ENCODE measurements at places on chromosomes 6 and 20.
A peak's percentile ranks its signal among the peaks of the same experiment; 100 is the strongest.

DNA sequence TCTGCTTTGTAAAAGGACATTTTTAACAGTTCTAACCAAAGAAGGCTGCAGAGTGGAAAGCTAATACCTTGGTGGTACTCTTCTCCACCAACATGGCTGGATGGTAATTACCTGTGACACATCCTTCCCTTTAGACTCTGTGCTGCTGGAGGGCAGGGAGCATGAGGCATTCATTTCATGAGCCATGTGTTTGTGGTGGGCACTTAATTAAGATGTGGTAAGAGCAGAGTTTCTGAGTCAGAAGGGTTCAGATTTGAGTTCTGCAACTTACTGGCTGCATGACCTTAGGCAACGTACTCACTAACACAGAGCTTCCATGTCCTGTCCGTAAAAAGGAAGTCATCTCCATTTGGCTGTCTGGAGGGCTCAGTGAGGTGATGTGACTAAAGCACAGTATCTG is 9.1 kb upstream of the ZNF133 start:
- no peak for DNase-seq

DNA sequence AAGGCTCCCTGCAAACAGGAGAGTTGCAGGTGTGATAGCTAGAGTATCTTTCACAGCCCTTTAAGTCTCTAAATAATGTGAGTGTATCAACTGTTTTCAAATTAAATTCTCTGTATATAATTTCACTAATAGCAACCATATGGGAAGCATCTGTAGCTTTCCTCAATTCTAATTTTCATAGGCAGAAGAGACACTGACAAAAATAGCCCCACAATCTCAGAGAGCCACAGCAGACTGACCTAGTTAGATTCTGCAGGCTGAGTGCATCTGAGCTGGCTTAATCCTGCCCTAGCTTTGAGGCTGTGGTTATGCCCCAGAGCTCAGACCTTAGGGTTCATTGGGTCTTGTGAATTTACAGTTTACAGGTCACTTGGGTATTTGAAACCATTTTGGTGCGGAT is 63.9 kb downstream of the MAP7 start:
- DNase-seq = no peak

GRCh38 chr6:18501663-18502013 is 114.5 kb downstream of the RNF144B start:
- no peak for DNase-seq

GRCh38 chr20:38290829-38291814 is 12.8 kb upstream of the BPI start:
- peak; percentile 31 for DNase-seq

GRCh38 chr6:9399916-9400315 is 964.6 kb upstream of the SLC35B3 start:
- DNase-seq = no peak

DNA sequence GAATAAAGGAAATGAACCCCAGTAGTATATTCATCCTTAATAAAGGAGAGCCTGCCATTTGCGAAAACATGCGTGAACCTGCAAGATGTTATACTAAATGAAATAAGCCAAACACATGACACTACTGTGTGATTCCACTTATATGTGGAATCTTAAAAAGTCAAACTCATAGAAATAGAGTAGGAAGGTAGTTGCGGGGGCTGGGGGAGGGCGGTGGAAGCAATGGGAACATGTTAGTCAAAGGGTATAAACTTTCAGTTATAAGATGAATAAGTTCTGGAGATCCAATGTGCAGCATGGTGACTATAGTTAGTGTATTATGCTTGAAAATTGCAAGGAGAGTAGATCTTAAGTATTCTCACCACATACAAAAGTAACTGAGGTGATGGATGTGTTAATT is 72.9 kb downstream of the ANKRD6 start:
- no peak for DNase-seq

DNA sequence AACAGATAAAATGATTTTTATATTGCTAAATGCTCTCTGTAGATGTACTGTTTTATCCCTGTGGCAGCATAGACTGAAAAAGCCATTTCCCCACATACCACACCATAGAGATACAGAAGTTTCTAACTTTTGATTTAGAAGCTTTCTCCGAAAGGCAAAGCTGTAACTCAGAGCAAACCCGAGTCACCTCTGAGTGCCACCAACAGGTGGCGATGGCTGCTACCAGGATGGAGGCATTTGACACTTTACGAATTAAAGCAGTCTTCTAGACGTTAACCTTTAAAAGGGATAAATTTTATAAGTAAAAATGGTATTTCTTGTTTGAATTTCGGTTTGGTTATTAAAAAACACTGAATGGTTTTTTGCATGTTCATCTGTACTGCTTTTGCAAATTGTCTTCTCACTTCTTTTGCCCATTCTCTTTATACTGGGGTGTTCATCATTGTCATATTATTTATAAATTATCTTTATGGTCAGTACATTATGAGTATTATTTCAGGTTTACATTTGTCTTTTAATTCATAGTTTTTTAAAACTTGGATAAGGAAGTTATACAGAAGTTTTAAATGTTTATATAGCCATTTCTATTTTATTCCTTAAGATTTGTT is 201.0 kb upstream of the CEP162 start:
- peak; percentile 35 for DNase-seq

DNA sequence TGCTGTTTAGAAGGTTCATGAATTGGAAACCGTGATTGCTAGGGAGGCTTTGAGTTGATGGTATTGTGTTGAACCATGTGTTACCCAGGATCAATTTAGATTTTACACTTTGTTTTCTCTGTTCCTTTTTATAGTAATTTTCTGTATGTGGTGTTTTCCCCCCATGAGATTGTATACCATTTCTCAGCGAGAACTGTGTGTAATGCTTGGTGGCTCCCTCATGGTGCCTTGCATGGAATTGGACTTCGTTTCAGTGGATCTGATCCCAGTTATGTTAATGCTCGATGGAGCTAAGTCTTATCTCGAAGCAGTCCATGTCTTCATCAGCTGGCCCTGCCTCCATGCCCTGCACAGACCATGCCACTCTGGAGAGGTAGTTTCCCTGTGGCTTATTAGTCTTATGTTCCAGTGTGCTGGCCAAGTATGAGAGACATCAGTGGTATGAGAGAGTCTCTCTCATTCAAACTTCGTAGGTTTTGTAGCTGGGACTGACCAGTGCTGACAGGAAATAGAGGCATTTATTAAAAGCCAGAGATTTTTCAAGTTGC is 18.7 kb downstream of the PTPN1 start:
- no peak for DNase-seq

GRCh38 chr20:6698056-6698455 is 69.4 kb upstream of the BMP2 start:
- DNase-seq = no peak

GRCh38 chr20:13953227-13953626 is 37.2 kb downstream of the SEL1L2 start:
- no peak for DNase-seq

DNA sequence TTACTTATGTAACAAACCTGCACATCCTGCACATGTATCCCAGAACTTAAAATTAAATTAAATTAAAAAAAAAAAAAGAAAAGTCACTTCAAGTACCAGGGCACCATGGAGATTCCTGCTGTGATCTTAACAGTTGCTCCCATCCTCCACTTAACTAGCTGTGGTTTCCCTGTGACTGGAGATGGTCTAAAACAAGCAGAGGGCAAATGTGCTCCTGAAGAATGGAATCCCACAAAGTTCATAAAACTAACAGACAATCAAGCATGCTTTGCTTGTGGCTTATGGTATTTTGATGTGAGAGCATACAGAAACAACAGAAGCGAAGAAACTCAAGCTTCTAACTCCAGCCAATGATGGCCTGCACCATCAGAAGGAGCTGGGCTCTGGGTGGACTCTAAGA is 153.6 kb upstream of the KCNK16 start:
- no peak for DNase-seq

- DNase-seq = no peak
These were observed 20.4 kb upstream of the ZNF318 start for GRCh38 chr6:43389730-43390295.

DNA sequence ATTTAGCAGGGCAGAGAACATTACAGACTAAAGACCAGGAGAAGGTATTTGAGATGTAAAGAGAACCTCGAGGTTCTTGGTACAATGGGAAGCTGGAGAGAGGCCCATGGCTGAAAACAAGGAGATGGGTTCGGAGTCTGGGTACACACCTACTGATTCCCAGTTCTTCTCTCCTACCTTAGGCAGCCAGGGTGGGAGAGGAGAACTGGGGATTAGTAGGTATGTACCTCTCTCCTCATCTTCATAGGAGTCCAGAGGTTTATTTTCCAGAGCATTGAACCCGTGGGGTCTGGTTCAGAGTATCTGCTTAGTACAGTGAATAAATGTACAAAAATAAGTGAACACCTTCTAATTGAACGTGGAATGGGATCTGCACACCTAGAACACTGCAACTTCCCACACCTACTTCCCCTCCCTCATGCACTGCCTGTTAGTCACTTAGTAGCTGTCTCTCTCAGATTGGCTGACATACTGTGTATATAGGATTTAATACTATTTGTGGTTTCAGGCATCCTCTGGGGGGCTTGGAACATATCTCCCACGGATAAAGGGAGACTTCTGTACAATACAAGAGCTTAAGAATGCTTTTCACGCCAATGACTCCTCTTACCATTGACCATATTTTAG is 23.5 kb upstream of the NUP153 start:
- no peak for DNase-seq

- no peak for DNase-seq
These were observed 188.8 kb upstream of the TBX18 start for GRCh38 chr6:84953111-84953755.

DNA sequence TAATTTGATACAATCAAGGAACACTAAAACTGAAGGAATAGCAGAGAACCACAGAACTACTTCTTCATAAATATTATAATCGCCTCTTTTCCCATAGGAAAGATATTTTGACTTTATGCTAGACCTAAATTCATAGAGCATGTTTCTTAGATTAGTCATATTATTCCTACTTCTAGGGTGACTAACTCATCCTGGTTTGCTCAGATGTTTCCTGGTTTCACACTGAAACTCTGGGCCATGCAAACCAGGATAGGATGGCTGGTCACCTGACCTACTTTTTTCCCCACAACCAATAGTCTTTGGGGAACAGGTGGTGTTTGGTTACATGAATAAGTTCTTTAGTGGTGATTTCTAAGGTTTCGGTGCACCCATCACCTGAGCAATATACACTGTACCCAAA is 42.8 kb downstream of the MMS22L start:
- DNase-seq = no peak

- no peak for DNase-seq
These were observed 1.6 kb upstream of the TNFRSF6B start for GRCh38 chr20:63694584-63695423.
